ENCODE measurements at places on chromosomes 11 and 22.

DNA sequence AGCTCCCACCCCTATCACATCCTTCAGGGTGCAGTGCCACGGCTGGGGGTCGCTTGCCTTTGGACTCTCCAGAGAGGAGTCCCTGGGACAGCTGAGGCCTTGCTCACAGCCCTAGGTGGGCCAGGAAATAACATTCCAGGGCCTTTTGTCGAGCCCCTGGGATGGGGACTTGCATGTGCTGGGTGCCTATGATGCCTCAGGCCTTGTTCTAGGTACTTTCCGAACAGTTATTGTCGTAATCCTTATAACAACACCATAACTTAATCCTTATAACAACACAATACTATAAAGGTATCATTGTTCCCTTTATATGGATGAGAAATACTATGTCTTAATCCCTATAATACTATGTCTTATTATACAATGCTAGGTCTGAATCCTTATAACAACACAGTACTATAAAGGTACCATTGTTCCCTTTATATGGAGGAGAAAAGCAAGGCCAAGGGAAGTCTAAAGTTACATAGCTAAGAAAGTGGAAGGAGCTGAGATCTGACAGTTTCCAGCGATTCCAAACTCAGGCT is 236.5 kb downstream of the ST3GAL4 start:
- no peak for DNase-seq

- DNase-seq = no peak
These were observed 96.2 kb downstream of the RASSF10 start for GRCh38 chr11:13105237-13105844.

DNA sequence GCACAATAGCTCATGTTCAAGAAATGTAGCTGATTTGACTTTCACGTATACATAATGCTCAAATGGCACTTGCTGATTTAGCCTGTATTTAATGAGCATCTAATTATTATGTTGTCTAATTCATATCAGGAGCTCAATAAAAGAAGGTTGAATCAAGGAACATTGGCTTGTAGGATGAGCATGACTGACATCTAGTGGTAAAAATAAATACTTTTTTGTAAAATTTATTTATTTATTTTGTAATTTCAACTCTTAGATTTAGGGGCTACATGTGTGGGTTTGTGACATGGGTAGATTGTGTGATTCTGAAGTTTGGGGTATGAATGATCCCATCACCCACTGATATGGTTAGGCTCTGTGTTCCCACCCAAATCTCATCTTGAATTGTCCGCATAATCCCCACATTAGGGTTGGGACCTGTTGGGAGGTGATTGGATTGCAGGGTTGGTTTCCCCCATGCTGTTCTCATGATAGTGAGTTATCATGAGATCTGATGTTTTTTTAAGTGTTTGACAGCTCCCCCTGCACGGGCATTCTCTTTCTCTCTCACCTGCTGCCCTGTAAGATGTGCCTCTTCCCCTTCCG is 1.7 kb upstream of the OR52E5 start:
- peak; percentile 2 for DNase-seq

- peak; percentile 55 for DNase-seq
These were observed 12.1 kb downstream of the OR10D3 start for GRCh38 chr11:124195189-124195734.

GRCh38 chr11:130426837-130427341 is 1.5 kb downstream of the ADAMTS8 start:
- DNase-seq = no peak

DNA sequence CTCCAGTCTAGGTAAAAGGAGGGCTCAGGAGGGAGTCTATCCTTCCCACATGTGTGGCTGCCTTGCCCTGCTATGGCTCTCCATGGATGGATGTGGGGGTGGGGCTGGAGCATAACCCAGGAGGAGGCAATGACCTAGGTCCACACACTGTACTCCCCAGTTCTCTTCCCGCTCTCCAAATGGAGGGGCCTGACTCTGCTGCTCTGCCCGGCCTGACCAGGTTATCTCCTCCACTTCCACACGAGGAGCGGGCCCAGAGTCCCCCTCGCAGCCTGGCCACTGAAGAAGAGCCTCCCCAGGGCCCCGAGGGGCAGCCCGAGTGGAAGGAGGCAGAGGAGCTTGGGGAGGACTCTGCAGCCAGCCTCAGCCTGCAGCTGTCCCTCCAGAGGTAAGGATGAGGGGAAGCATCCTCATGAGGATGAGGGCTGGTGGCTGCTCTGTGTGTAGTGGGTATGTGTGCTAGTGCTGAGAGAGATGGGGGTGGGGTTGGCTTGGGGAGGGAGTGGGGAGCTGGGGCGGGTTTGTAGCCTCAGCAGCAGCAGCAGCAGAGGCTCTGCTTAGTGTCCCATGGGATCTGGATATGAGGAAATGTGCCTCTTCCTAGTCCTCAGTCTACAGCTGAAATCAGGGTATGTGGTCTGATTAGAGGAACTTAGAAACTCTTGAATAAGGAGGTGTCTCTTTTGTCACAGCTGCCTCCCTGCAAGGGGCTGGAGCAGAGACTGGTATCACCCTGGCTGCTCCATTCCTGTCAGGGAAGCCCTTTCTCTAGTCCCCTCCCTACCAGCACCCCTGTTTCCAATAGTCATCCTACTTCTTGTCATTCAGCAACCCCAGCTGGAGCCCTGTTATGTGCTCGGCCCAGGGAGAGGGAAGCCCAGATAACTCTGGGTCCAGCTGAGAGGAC is 54.1 kb downstream of the CEP164 start:
- no peak for DNase-seq

GRCh38 chr22:24118689-24119384 is 62.5 kb upstream of the SUSD2 start:
- no peak for DNase-seq

DNA sequence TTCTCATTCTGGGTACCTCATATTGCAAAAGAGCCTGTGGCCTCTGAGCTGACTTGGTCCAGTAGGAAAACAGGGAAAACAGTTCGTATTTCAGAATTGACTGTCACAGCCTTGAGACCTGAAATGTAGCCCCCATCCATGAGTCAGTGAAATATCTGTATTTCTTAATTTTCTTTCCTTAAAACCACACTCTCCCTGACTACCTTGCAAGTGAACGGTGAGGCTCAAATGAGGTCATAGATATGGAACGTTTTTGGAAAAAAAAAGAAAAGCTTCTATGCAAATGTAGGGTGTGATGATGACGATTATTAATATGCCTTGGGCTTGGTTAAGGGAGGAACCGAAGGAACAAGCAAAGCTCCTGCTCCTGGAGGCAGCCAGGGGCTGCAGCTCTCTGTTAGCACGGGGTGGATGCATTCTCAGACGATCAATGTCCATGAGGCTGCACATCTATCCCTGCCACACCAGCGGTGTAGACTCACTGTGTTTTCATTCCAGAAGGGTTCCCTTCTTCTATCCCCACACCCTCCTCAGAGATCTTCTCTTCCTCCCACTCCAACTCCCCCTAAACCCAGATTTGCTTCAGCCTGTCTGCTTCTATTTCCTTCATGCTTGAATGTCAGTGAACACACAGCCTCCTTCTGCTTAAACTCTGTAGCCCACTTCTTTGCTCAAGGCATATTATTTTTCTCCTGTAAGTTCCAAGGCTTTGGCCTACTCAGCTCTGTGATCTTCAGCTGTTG is 29.2 kb upstream of the SCN3B start:
- DNase-seq = no peak

DNA sequence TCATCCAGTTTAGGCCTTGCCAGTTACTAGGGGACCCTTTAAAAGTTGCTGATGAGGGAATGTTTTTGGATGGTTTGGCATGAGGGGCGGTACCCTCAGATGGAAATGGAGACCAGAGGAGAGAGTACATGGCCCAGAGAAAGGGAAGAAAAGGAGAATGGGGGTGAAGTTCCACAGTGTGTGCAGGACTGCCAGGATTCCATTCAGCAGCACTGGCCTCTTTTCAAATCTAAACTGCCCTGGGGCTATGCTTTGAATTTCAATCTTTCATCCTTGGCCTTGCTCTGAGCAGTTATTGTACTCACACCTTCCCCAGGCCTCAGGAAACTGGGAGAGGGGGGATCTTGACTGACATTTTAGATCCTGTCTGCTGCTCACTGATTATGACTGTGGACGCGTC is 3.0 kb downstream of the SLC3A2 start:
- DNase-seq = peak; percentile 51

GRCh38 chr11:77435972-77436371 is 37.9 kb downstream of the PAK1 start:
- no peak for DNase-seq

- DNase-seq = no peak
These were observed 10.0 kb downstream of the LMO2 start for GRCh38 chr11:33881651-33882503.
